Activated T-cell treated with anti-CD3 and anti-CD28 coated beads for 1 hour (primary cell): ENCODE measurements at places on chromosomes 11 and 22.

GRCh38 chr11:9758637-9759518 lies 95.0 kb downstream of the SWAP70 start:
- DNase-seq: peak; percentile 17

DNA sequence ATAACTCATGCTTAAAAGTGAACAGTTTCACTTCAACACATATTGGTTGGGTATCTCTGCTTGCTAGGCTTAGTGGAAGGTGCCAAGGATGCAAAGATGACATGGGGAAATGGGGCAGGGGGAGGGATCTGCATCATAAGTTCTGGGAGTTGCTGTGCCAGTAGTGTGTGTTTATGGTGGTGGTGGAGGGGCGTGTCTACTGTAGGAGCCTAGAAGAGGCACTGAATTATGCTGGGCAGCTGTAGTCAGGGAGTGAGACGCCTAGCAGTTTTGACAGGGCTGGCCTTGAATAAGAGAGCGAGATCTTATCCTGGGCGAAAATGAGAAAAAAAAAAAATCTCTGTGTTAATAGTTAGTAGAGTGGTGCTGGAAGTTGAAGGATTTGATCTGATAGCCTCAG lies 3.0 kb downstream of the ELMOD1 start:
- no peak for DNase-seq

DNA sequence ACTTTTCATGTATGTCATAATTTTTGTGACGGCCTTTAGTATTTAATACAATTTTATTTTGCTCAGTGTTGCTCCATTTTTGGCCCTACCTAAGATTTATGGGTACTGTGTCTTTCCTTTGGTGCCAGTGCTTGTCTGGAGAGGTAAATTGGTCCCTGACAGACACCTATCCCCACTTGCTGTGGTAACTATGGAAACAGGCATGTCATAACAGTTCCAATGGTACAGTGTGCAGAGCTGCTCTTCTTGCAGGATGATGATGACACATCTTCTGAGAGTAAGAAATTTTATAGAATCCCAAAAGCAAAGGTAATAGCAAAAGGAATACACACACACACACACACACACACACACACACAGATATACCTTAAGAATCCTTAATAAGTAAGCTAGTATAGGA lies 118.5 kb downstream of the ELP4 start:
- DNase-seq: no peak

GRCh38 chr11:93686812-93687211 lies 25.3 kb downstream of the CEP295 start:
- no peak for DNase-seq

DNA sequence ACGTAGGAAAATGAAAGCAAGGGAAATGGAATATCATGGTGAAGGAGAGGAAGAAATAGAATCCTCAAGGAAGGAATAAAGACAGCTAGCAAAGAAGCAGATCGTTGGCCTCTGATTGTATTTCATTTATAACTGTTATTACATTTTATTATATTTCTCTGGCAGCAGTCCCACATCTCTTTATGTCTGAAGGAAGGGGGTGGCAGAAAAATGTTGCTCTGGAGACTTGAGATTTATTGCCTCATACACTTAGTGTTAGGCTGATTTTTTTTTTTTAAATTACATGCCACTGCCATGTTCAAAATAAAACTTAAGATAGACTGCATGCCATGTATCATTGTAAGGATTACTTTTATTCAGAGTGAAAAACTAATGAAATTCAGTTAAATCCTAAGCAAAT lies 971.7 kb upstream of the CHORDC1 start:
- no peak for DNase-seq

DNA sequence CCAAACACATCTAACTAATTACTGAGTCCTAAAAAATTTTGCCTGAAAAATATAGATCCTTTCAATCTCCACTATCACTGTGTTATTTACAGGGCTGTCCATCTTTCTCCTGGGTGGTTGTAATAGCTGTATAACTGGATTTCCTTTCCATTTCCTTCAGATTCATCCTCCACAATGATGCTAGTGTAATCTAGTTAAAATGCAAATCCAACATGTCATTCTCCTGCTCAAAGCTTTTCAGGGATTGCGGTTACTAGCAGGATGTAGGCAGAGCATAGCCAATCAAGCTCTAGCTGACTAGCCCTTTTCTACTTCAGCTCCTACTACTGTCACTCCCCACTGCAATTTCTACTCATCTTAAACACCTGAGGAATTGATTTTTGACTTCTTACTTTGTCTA lies 283.0 kb downstream of the RAB38 start:
- DNase-seq: no peak

DNA sequence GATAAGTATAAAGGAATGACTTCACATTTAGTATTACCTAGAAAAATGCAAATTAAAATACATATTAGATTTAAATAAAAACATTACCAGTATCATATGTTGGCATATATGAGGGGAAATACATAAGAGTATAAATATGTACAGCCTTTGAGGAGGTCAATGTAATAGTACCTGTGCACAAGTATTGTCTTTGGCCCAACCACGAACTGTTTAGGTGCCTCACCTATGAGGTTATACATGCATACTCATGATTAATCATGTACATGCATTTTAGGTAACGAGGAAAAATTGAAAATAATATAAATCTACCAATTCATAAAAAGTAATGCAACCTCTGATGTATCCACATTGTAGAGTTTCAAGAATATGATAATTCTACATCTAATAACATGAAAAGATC lies 909.8 kb downstream of the METTL15 start:
- no peak for DNase-seq

GRCh38 chr11:47414685-47415070 lies 6.3 kb downstream of the SLC39A13 start:
- DNase-seq: no peak

DNA sequence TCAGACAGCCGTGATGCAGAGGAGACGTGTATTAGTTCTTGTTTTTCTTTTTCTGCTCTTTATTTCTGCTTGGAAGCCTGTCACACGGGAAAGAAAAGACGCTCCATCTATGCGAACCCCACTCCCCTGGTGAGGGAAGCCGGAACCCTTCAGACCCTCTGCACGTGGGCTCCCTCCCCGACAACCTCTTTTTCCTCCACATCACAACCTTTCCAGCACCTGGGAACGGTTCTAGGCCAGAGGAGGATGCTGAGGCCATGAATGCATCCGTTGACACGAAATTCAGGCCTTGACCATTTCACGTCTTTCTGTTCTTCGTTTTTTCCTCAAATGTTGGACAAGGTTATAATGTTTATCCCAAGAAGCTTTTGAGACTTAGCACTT lies 85.3 kb upstream of the WNT7B start:
- DNase-seq: no peak

DNA sequence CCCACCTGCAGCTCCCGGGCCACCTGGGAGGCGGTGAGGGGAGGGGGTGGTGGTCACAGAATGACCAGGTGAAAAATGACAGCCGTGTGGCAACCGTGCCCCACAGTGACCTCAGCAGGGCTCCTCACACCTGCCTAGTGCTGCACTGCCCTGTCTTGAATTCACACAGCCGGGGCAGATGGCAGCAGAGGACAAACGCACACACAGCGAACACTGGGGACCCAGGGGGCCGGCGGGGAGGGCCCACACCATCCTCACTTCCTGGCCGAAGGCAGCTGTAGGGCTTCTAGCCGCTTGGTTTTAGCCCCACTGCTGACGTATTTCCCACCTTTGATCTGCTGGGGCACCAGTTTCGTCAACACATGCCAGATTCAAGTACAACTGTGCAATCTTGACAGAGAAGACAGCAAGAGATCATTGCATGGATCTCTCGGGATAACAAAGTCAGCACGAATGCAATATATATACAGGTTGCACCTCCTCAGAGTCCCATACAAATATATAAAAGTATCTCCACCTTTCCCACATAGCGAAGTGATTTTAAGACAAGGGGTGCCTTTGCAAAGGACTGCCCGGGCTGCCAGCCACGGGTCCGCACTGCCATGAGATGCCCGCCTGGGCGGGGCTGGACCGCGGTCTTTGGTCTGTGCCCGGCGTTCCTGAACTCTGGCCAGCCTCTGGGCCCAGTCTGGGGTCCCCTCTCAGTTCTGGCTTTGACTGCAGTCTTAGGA lies 26.9 kb downstream of the TRMU start:
- no peak for DNase-seq

- no peak for DNase-seq
These were observed 96.2 kb downstream of the RASSF10 start for GRCh38 chr11:13105237-13105844.

DNA sequence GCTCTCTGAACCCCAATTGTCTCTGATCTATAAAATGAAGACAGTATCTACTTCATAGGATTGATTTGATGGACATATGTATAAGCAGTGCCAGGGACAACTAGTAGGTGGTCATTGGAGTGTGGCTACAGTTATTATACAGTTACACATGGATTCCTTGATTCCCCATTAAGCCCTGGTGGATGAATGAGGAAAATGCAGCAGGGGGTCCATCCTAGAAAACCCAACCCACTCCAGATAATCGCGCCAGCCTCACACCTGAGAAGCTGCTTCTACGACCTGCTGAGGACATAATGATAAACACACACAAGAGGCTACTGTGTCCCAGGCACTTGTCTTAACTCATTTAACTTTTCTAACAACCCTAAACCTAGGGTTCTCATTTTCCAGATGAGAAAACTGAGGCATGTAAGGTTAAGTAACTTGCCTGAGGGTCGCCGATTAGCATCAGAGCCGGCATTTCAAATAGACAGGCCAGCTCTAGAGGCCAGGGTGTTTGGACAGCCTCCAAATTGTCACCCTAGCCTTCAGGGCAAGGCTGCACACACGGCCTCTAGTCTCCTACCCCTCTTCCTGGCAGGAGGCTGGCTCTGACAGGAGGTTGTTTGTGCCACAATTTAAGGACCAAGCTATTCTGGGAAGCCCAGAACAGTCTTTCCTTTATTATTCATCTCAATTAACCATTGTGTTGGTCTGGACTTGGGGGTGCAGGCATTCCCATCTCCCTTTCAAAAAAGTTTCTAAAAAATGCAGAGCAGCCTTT lies 3.8 kb upstream of the C11orf91 start:
- no peak for DNase-seq

DNA sequence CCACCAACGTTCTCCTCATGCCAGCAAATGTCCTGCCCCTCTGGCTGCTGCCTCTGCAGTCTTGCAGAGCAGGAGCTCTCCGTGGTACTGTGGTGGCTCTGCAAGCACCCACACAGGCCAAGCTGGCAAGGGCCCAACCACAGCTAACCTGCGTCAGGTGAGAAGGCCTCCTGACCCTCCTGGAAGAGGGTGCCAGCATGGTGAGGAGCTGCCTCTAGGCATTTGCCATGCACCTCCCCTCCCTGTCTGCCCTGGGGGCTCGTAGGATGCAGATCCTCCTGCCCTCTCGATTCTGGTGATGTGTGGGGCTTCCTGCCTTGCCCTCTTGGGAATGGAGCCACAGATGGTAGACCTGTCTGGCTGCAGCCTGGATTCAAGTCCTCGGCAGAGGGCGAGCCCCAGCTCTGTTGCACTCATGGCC lies 1408.8 kb downstream of the TBC1D22A start:
- DNase-seq: no peak

DNA sequence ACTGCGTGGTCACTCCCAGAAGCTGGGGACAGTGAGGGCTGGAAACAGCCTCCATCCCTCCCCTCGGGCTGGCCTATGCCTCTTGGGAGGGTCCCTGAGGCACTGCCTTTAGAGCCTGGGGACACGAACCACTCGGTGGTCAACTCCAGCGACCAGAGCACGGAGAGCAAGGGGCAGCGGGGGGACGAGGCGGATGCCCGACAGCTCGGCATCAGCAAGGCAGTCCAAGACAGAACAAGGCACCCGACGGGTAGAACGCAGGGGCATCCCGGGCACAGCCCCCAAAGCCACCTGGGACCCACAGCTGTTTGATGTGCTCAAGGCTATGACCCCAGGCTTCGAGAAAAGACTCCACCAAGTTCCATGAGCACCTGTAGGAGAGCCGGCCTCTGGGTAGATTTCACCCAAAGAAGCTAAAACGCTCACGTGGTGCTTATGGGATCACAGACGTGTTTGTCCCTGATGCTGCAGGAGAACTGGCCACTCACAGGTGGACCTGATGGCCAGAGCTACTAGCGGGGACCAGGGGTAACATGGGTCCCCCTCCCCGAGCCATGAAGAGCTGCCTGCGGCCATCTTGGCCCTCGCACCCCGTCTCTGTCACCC lies 510 bp upstream of the LSP1 start:
- DNase-seq: no peak

GRCh38 chr11:17473071-17473744 lies 3.4 kb downstream of the ABCC8 start:
- no peak for DNase-seq

DNA sequence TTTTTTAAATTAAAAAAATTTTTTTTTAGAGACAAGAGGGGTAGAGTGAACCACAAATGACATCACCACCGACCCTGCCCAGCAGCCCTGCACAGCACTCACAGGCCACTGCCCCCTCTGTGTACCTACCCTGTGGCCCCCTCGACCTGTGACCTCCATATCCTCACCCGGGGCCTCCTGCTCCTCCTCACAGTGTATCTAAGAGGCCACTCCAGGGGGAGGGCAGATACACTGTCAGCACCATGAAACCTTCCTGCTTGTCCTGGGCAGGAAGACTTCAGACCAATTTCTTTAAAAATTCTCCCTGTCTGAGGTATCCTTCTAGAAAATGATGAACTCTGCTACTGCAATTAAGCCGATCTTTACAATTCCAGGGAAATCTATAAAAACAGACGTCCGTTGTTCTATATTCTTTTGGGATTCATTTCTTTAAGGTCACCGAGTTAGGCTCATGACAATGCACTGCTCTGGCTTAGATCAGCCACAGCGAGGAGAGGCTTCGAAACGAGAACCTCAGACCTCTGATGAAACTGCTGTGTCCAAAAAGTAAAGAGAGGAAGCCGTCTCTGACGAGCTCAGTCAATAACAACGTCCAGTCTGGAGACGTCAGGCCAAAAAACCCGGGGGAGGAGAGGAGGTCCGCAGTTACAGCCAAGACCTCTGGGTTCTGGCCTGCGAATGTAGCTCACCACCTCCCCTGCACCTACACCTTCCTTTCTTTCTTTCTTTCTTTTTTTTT lies 17.5 kb downstream of the NFAM1 start:
- no peak for DNase-seq

GRCh38 chr11:93986716-93987115 lies 34.4 kb upstream of the HEPHL1 start:
- DNase-seq: no peak

DNA sequence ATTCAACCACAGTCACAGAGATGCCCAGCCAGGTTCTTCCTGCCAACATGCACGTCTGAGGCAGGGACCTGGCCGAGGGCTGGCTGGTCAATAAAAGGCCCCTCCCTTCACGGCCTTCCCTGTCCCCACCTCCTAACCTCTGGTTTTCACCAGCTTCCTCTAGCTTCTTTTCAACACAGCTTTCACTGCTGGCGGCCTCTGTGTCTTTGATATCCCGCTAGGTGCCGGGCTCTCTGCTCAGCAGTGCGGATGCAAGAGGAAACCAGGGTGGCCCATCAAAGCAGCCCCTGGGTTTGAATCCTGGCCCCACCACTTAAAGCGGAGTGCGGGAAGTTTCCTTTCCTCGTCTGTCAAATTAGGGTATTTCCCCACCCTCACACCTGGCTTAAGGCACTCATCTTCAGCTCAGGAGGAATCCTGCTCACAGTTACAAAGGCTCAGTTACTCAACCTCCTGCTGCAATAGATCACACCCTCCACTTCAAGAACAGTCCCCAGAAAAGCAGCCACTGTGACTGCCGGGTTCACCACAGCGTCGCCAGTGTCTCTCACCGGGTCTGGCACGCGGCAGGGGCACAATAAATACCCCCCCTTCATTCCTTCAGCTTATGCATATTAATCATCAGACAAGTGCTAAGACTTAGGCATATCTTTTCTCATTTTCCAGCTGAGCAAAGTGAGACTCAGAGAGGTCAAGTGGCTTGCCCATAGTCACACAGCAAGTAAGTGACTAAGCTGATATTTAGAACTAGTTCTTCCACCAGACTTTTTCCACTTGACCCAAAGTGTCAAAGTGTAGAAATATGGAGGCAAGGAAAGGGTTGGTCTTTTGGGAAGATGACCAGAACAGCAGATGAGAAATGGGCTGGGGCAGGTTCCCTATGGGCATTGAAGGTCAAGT lies 45.7 kb downstream of the TXN2 start:
- peak; percentile 31 for DNase-seq
